ENCODE measurements at places on chromosomes 16 and 17.
A peak's percentile ranks its signal among the peaks of the same experiment; 100 is the strongest.

GRCh38 chr17:30271102-30271501 is 20.6 kb downstream of the BLMH start:
- DNase-seq = no peak

DNA sequence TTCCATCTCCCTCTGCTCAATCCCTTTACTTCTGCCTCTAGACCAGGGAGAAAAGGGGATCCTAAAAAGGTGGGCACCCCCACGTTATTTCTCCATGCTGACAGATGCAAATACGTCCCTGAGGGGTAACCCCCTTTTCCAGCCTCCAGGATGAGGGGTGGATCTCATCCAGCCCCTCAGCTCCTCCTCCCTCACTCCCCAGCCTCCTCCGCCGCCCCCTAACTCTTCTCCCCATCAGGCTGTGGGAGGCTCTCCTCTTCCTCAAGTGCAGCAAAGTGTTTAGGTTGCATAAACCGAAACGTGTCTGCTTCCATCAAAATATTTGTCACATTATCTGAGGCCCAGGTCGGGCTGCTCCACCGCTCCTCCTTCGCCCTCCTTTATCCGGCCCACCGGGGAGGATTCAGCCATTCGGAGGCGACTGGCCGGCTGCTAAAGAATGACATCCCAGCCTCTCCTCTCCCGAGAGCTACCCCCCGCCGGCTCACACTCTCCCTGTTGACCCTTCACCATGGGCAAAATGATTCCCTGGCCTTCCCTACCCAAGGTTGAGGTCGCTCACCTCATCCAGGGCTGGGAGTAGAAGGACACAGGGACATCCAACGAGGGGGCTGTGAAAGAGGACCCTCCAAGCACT is 1.2 kb upstream of the C1QL1 start:
- DNase-seq = no peak

- DNase-seq = no peak
Observed at GRCh38 chr16:64773184-64773583, 348.7 kb downstream of the CDH11 start.

GRCh38 chr16:61952841-61953240 is 83.4 kb downstream of the CDH8 start:
- DNase-seq = no peak

DNA sequence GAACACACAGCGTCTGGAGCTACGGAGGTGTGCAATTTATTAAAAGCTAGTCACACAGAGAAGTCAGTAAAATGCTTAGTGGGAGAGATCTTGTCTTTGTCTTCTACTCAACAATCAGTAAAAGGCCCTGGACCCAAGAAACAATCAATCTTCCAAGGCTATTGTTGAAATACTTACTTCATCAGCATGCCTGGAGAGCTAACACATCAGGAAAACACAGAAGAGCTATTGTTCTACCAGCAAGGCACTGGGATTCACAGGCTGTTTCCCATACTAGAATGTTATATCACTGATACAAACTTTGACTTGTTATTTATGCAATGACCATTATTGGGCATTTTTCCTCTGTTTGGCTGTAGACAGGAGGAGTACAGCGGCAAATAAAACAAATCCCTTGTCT is 247.8 kb upstream of the ERCC4 start:
- DNase-seq = no peak

- no peak for DNase-seq
Observed at GRCh38 chr16:65154321-65154720, 32.5 kb upstream of the CDH11 start.

DNA sequence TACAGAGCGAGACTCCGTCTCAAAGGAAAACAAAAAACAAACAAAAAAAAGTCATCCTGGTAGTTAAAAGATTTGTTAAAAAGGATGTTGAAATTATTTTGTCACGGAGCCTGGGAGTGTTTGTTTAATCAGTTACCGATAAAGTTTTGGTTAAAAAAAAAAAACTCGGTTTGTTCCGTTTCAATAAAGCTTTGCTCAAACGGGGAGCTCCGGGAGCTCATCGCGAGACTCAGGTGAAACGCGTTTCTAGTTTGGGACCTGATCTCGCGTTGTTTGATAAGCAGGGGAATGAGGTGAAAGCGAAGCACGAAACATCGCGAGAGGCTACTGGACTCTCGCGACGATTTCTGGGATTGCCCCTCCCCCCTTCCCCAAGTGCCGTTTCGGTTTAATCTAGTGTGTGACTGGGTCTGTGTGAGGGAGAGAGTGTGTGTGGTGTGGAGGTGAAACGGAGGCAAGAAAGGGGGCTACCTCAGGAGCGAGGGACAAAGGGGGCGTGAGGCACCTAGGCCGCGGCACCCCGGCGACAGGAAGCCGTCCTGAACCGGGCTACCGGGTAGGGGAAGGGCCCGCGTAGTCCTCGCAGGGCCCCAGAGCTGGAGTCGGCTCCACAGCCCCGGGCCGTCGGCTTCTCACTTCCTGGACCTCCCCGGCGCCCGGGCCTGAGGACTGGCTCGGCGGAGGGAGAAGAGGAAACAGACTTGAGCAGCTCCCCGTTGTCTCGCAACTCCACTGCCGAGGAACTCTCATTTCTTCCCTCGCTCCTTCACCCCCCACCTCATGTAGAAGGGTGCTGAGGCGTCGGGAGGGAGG is at the start of gene CDK12:
Gene CDK12 (plus strand): TSS at position 374 of the 813 bp plus-strand sequence. CDS start 586 bp downstream, outside the sequence.
- DNase-seq = peak; percentile 91

GRCh38 chr16:11333702-11334101 is 11.6 kb upstream of the RMI2 start:
- no peak for DNase-seq

GRCh38 chr17:20280851-20281250 is 186.5 kb downstream of the LGALS9B start:
- DNase-seq = no peak

GRCh38 chr17:76943781-76944213 is 75.6 kb downstream of the MGAT5B start:
- no peak for DNase-seq

GRCh38 chr16:70678898-70679670 is 6.8 kb downstream of the MTSS2 start:
- no peak for DNase-seq

GRCh38 chr16:27717726-27718125 is 167.8 kb downstream of the KATNIP start:
- DNase-seq = no peak

GRCh38 chr16:78505544-78506366 is 406.3 kb downstream of the WWOX start:
- DNase-seq = no peak

GRCh38 chr16:1374418-1375297 is 22.9 kb downstream of the GNPTG start:
- no peak for DNase-seq

- peak; percentile 34 for DNase-seq
Observed at GRCh38 chr17:57956291-57957119, 1.3 kb upstream of the CUEDC1 start.

DNA sequence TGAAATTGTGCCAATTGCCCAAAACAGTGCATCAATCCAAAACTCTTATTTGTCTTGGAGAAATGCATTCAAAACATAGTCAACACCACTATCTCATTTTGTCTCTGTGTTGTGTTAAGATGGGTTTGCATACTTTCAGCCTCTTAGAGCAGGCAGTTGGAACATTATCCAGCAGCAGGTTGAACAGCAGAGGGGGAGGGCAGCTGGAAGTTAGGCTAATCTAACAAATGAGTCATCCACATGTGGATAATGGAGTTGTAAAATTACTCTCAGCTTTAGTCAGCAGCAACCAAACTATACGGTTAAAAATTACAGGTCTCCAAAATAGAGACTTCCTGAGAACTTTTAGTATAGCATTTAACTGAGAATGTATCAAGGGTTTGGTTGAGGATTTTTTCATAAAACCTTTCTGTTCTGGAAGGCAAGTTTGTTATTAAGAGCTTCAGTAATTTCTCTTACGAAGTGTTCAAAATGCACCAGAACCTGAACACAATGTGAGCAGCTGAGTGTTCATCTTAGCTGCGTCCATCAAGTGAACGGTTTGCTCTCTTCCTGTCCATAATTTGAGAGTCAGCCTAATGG is 46.3 kb downstream of the PRKCA start:
- no peak for DNase-seq

DNA sequence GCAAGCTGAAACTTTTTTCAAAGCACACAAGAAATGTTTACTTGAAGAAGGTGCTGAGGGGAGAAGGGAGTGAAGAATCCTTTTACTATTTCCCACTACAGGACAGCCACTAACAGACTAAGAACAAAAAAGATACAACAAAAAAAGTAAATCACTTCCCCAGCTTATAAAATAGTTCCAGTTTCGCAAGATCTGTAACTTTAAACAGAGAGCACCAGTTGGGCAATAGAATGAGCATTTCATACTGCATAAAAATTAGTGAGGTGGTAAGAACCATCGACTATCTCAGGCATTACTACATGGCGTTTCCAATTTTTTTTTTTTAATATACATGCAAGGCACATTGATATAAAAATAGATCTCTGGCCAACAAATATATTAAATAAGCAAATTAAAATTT is 11.1 kb downstream of the CRYBA1 start:
- DNase-seq = no peak

DNA sequence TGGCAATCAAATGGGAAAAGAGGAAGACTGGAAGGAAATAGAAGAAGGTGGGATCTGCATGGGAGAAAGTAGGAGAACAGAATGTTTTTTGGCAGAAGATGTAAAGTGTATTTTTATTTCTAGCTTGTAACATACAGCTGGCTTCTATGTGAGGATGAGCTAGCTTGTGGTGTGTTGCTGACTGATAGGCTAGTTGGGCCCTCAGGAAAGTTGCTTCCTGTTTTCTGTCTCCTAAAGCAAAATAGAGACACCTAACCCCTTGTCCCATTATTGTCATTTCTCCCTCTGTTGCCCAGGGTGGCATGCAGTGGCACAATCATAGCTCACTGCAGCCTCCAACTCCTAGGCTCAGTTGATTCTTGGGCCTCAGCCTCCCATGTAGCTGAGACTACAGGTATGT is 15.9 kb downstream of the TNRC6A start:
- DNase-seq = no peak

DNA sequence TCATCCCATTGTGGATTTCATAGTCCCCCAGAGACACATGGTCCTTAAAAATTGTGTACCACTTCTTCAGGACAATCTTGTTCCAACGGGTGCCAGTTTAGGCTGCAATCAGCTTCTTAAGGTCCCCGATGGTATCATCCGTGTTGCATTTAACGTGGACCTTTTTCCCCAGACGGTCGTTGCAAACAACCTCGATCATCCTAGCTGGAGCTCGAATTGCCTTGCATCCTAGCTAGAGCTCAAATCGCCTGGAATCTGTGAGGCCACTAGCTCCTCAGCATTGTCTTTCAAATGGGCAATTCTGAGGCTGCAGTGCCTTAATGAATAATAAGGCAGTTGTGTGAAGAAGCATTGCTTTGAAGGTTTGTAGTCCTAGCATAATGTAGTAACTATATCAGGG is 37.7 kb upstream of the RHBDL3 start:
- no peak for DNase-seq

DNA sequence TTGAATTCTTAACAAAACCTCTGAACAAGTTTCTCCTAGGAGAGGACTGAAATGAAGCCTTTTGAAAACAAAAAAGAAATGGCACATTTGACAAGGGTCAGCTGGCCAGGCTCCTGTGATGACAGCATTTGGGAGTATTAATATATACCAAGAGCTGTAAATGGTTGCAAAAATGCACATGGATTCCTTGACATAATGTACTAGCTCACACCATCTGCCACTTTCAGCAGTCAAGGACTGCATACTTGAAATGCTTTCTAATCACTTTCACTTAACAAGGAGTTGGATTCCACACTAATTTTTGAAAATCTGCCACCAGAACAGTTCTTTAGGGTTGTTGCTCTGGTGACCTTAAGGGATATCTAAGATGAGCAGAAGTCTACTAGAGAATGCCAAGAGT is 236.7 kb upstream of the TOX3 start:
- no peak for DNase-seq

DNA sequence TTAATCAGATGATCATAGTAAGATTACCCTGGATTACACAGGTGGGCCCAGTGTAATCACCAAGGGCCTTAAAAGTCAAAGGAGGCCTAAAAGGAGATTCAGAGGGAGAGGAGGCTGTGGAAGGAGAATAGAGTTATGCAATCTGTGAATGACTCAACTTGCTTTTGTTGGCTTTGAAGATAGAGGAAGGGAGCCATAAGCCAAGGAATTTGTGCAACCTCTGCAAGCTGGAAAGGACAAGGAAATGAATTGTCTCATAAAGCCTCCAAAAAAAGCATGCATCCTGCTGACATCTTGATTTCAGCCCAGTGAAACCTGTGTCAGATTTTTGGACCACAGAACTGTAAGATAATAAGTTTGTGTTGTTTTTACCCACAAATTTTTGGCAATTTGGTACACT is 109.6 kb downstream of the CNTNAP4 start:
- no peak for DNase-seq

DNA sequence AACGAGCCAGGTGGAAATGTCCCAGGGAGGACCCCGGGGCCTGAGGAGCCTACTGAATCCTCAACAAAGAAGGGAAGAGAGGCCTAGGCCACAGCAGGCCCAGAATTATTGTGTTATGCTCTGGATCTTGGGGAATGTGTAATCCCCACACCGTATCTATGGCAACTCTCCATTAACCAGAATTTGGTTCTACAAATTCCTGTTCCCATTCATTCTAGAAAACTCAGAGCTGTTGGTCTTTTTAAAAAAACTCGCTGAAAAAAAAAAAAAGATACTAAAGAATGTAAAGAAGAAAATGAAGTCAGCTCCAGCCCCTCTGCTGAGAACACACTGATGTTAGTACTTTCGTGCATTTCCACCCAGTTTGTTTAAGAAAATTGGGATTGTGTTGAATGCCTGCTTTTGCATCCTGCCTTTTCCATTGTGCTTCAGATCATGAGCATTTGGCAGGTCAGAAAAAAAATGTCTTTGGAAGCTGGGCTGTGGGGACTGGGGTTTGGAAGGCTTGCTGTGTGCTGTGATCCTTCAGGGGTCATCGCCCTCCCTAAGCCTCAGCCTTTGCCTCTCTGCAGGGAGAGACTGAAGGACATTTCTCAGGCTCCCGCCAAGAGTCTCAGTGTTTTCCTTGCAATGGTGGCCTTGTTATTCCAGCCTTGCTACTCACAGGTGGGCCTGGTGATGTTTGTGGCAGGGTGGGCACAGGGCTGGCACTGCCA is 69.5 kb downstream of the SREBF1 start:
- no peak for DNase-seq

- no peak for DNase-seq
Observed at GRCh38 chr17:1558401-1558800, 4.2 kb downstream of the PITPNA start.

- DNase-seq = peak; percentile 25
Observed at GRCh38 chr17:36940313-36941264, 3.3 kb downstream of the LHX1 start.

- no peak for DNase-seq
Observed at GRCh38 chr17:66287911-66288310, 14.5 kb upstream of the PRKCA start.

DNA sequence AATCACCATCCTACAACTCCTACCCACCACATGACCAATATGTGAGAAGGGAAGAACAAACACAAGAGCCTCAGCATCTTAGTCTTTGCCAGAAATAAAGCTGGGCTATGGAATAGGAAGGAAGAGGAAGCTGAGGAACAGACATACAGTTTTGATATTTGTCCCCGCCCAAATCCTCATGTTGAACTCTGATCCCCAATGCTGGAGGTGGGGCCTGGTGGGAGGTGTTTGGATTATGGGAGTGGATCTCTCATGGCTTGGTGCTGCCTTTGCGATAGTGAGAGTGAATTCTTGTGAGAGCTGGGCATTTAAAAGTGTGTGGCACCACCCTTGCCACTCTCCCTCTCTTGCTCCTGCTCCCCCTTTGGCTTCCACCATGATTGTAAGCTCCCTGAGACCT is 52.4 kb upstream of the NLK start:
- DNase-seq = no peak

GRCh38 chr17:76537288-76537577 is 276 bp downstream of the CYGB start:
- DNase-seq = no peak
